ENCODE measurements at places on chromosomes 2 and 18. TPM values are rescaled to one million over a fixed set of nuclear protein-coding genes. Genes with fewer than 3 reads are reported as not detected.

- no peak for DNase-seq
- peaks cover 4% of the 10 kb centered on the region for H3K36me3 ChIP-seq
- no peak overlapping the region for H3K4me3 ChIP-seq
These were observed 617.3 kb upstream of the ZEB2 start for GRCh38 chr2:145137211-145137610.

GPBAR1 gene
- total RNA-seq, result 5.7 TPM

SLC9A2 gene
- 6.3 TPM for total RNA-seq

- H3K4me3 ChIP-seq, result no peak overlapping the region
- H3K36me3 ChIP-seq, result no peaks in the 10 kb centered on the region
- H3K27ac ChIP-seq, result no peak overlapping the region
- H3K4me1 ChIP-seq, result peaks cover 6% of the 10 kb centered on the region
These were observed 53.2 kb downstream of the CIB4 start for GRCh38 chr2:26587994-26588393.

- no peaks in the 10 kb centered on the region for H3K36me3 ChIP-seq
- H3K27ac ChIP-seq, result no peak overlapping the region
- H3K27me3 ChIP-seq, result peaks cover 2% of the 10 kb centered on the region
- H3K4me3 ChIP-seq, result no peak overlapping the region
These were observed 47.6 kb downstream of the PDCL3 start for GRCh38 chr2:100610381-100610831.

DNA sequence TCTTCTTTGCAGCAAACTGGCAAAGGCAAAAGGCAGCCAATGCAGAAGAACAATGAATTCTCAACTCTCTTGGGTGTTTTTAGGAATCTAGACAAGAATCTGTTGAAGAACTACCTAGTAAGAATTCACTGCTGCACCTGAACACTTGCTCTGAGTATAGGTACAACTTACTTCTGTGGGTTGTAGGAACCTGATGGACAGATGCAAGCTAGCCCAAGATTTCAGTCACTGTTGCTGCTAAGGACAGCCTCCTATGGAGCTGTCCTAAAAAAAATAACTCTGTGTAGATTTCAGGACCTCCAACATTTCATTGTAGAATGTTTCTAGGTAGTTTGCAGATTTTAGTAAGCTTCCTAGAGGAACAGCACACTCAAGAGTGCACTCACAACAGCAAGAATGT, 363.5 kb downstream of the CBLN2 start:
- no peaks in the 10 kb centered on the region for H3K4me1 ChIP-seq
- H3K36me3 ChIP-seq, result no peaks in the 10 kb centered on the region
- no peak overlapping the region for H3K4me3 ChIP-seq
- no peak overlapping the region for H3K27ac ChIP-seq
- no peak for DNase-seq
- H3K27me3 ChIP-seq, result no peaks in the 10 kb centered on the region

GRCh38 chr2:85307527-85307897, 20.3 kb downstream of the TGOLN2 start:
- peaks cover 18% of the 10 kb centered on the region for H3K36me3 ChIP-seq
- no peak overlapping the region for H3K4me3 ChIP-seq
- H3K27me3 ChIP-seq, result no peaks in the 10 kb centered on the region
- DNase-seq, result no peak
- peaks cover 9% of the 10 kb centered on the region for H3K4me1 ChIP-seq

DNA sequence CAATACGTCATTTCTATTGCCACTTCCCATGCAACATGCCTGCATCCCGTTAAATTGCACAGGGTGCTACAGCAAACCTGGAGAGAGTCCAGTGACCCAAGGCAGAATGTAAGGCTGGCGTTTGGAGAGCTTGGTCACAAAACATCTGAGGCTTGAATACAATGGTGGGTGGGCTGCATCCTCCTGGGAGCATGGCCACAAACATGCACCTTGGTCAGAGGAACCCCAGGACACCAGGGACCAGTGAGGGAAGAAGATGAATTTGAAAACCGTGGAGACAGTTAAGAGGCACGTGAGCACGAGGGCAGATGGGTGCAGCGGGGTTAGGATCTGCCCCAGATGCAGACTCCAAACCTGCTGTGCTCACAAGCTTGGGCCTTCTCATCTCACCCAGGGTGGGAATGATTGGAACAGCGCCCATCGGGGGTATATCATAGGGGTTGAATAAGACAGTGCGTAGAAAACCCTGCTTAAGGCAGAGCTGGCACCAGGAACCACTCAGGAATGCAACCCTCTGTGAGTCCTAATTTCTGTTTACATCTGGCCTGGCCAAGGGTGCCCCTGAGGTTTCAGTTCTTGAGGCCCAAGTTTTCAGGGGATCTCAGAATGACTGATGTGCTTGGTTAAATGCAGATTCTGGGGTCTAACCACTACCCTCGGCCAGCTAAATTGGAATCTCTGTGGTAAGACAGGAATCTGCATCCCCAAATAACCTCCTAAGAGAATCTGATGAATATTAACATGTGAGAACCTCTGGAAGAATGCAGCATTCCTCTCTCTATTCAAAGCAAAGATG, 97.2 kb downstream of the ARL4C start:
- peaks cover 14% of the 10 kb centered on the region for H3K4me1 ChIP-seq
- H3K27ac ChIP-seq, result no peak overlapping the region
- H3K36me3 ChIP-seq, result no peaks in the 10 kb centered on the region
- no peak for DNase-seq
- H3K27me3 ChIP-seq, result no peaks in the 10 kb centered on the region
- no peak overlapping the region for H3K4me3 ChIP-seq

RAX gene
- total RNA-seq, result not detected

RESP18 gene
- total RNA-seq, result not detected

DNA sequence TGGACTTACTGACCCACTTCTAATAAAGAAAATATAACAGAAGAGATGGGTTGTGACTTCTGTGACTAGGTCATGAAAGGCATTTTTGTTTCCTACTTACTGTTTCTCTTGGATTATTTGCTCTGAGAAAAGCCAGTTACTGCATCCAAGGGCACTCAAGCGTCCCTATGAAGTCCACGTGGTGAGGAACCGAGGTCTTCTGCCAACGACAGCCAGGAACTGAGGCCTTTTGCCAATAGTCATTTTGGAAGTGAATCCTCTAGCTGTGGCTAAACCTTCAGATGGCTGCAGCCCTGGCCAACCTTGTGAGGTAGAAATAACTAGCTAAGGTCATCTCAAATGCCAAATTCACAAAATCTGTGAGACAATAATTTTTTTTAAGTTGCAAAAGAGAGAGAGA, 449.8 kb upstream of the RGPD4 start:
- H3K27me3 ChIP-seq, result no peaks in the 10 kb centered on the region
- H3K27ac ChIP-seq, result no peak overlapping the region
- no peaks in the 10 kb centered on the region for H3K36me3 ChIP-seq
- DNase-seq, result no peak
- no peaks in the 10 kb centered on the region for H3K4me1 ChIP-seq

DNA sequence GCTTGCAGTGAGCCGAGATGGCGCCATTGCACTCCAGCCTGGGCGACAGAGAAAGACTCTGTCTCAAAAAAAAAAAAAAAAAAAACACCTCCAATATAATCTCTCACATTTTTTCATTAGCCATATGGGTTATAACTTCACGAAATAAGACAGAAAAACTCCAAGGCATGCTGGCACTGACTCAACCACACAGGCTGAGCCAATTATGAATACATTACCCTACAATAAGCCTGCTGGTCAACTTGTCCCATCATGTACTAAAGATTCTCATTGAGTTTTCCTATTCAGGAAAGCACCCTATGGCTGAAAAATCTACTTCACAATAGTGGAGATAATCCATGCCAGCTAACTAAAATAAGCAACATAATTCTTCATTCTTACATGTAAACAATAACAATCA, 12.8 kb upstream of the MAP3K20 start:
- no peak overlapping the region for H3K4me3 ChIP-seq
- H3K36me3 ChIP-seq, result no peaks in the 10 kb centered on the region
- H3K4me1 ChIP-seq, result peaks cover 6% of the 10 kb centered on the region
- H3K27me3 ChIP-seq, result peaks cover 3% of the 10 kb centered on the region
- DNase-seq, result no peak
- H3K27ac ChIP-seq, result no peak overlapping the region

GRCh38 chr2:28436525-28437051, 43.9 kb downstream of the FOSL2 start:
- peaks cover 3% of the 10 kb centered on the region for H3K36me3 ChIP-seq
- H3K27me3 ChIP-seq, result peaks cover 3% of the 10 kb centered on the region
- H3K4me3 ChIP-seq, result peak overlapping the region; percentile 20
- no peak for DNase-seq
- peak overlapping the region; percentile 89 for H3K27ac ChIP-seq

DNA sequence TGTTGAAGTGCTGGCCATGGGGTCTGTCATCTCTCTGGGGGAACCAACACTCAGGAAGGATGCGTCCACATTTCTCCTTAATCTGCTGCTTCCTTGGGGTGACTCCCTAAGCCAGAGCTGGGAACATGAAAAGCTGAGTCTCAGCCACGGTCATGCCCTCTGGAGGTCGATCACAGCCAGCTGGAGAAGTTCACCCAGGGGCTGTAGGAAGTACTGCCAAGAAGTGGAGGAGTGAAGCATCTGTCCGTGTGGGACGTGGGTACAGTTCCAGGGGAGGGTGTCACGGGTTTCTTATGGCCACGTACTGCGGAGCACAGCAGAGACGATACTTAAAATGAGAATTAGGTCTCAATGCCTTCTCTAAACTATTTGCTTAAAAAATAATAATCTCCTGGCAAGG, 42.4 kb upstream of the IGFBP2 start:
- no peak overlapping the region for H3K27ac ChIP-seq
- H3K4me3 ChIP-seq, result no peak overlapping the region
- H3K27me3 ChIP-seq, result no peaks in the 10 kb centered on the region
- DNase-seq, result no peak

PROKR1 gene
- total RNA-seq, result 0.10 TPM

ALK gene
- total RNA-seq, result 7.7 TPM

DNA sequence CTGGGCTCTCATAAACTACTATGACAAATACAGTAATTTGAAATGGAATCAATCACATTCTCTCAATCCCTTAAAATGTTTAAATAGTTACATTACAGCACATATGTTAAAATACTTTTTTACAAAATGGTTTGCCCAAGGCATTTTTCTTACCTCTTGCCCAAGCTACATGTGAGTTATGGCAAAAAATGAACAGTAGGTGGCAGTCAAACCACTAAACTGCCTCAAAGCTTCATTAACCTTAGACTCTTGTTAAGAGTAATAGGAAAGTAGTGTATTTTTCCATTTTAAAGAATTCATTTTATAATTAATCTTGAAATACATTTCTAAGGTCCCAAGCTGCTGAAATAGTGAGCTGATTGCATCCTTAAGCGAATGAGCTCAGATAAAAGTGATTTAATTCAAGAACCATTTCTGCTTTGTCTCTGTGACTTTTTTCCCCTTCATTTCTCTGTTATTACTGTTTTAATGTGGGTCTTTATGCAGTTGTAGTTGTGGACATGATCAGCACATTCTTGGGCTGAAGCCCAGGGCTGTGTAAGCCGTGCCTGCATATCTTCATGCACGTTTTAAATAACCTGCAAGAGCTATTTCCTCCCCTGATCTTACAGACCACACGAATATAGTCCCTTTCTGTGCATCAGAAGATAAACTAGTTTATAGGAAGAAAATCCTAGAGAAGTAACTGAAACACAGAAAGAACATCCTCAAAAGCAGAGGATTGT, 311.8 kb downstream of the LNPK start:
- no peak overlapping the region for H3K4me3 ChIP-seq
- H3K27me3 ChIP-seq, result peaks cover 42% of the 10 kb centered on the region
- no peak overlapping the region for H3K27ac ChIP-seq
- no peaks in the 10 kb centered on the region for H3K36me3 ChIP-seq

DNA sequence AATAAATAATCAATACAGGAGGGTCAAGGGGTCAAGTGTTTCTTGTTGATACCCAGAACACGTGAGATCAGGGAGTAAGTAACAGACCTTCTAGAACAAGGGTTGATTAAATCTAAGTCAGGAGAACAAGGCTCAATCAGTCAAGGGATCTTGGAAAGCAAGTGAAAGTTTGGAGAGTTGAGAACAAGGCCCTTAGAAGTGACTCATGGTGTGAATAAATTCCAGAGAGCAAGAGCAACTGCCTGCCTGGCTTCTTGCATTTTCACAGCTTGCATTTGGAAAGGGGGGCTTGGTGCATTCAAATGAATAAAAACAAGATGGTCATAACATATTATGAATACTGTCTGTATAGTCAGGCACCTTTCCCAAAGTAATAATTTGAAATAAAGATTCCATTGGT, 256.1 kb downstream of the DPP10 start:
- peaks cover 9% of the 10 kb centered on the region for H3K4me1 ChIP-seq
- H3K27me3 ChIP-seq, result no peaks in the 10 kb centered on the region
- no peak overlapping the region for H3K4me3 ChIP-seq
- no peaks in the 10 kb centered on the region for H3K36me3 ChIP-seq
- no peak for DNase-seq

GRCh38 chr2:236776695-236777251, 207.1 kb downstream of the ACKR3 start:
- H3K27ac ChIP-seq, result no peak overlapping the region
- no peaks in the 10 kb centered on the region for H3K36me3 ChIP-seq
- H3K4me1 ChIP-seq, result peaks cover 26% of the 10 kb centered on the region
- DNase-seq, result no peak
- no peak overlapping the region for H3K4me3 ChIP-seq

ZSWIM2 gene
- not detected for total RNA-seq

DNA sequence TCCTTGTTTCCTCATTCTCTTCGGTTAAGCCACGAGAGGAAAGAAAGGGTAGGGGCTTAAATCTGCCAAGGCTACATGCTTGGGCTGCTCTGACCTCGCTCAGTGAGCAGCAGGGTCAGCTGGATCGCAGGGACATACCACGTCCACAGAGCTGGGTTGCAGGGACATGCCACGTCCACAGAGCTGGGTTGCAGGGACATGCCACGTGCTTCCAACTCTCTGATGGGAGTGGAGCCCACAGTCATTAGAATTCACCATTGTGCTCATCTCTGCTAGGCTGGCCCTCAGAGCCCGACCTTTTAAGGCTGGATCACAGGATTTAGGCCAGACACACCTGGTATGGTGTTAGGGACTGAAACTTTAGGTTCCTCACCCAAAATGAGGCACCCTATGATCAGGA, 107.4 kb upstream of the SEC11C start:
- no peak for DNase-seq
- no peaks in the 10 kb centered on the region for H3K27me3 ChIP-seq
- H3K36me3 ChIP-seq, result no peaks in the 10 kb centered on the region
- H3K27ac ChIP-seq, result no peak overlapping the region
- no peak overlapping the region for H3K4me3 ChIP-seq

CNGA3 gene
- 6.8 TPM for total RNA-seq
